ENCODE measurements at places on chromosomes 16 and 17.
A peak's percentile ranks its signal among the peaks of the same experiment; 100 is the strongest.

GRCh38 chr16:81403601-81404391 lies 40.8 kb upstream of the CMIP start:
- DNase-seq: no peak

GRCh38 chr16:68272507-68273209 lies 8.3 kb downstream of the SLC7A6 start:
- no peak for DNase-seq

DNA sequence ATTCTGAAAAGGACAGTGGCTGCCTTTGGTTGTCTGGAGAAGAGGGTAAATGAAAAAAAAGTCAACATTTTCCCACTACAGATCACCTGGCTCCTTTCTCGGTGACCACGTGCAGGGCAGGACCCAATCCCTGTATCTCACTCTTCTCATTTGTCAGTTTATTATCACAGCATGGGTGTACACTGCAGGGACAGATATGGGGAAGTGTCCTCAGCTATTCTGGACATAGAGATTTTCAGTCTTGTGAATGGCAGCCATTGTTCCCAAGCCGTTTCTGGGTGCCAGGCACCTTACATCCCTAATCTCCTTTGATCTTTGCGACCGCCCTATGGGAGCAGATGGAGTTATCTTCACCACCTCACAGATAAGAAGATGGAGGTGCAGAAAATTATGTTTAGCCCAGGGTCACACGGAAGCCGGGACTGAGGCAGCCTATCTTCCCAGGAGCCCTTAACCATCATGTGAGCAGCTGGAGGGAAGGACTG lies 7.2 kb downstream of the ADORA2B start:
- DNase-seq: no peak

DNA sequence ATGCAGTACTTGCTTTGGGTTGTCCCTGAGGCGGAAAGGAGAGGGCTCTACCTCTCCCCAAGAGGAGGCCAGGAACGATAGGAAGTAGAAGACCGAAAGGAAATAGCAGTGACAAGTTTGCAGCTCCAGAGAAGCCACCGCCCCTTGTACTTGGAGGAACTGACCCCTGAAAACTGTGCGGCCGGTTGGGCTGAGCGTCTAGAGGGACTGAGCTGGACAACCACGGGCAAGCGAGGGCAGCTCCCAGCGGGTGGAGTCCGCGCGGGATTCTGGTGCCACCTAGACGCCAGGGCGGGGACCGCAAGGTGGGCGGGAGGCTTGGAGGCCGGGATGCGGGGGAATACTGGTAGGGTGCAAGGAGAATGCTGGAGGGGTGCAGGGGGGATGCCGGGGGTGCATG lies 1.3 kb upstream of the SLC6A4 start:
- DNase-seq: no peak

GRCh38 chr17:73591296-73592078 lies 52.8 kb downstream of the SDK2 start:
- peak; percentile 79 for DNase-seq

GRCh38 chr16:24009955-24010354 lies 174.2 kb downstream of the PRKCB start:
- no peak for DNase-seq

DNA sequence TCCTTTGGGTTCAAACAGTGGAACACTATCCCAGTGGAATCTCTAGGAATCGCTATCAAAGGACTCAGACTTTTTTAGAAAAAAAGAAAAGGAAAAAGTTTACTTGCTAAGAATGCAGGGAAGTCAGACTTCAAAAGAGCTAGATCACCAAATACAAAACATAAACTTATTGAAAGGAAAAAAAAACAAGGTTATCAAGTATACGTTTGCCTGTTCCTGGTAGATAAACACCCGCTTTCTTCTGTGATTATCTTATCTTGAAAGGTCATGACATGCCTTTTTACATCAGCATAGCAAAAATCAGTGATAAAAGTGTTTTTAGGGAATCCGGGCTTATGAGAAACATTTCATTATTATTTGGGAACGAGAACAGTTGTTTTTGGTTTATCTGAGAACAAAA lies 129.3 kb upstream of the TMEM97 start:
- no peak for DNase-seq

DNA sequence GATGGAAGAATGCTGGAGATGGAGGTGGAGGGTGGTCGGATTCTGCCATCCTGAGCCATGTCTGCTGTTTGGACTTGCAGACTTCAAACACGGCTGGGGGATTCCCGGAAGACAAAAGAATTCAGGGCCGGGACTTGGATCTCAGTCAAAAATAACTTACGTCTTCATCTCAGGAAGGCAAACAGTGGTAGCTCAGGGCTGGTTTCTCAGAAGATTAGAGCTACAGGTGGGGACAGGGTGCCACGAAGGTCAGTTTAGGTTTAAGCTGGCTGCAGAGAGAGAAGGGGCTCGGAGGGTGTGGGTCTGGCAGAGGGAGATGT lies 4.3 kb upstream of the RHBDL3 start:
- no peak for DNase-seq

DNA sequence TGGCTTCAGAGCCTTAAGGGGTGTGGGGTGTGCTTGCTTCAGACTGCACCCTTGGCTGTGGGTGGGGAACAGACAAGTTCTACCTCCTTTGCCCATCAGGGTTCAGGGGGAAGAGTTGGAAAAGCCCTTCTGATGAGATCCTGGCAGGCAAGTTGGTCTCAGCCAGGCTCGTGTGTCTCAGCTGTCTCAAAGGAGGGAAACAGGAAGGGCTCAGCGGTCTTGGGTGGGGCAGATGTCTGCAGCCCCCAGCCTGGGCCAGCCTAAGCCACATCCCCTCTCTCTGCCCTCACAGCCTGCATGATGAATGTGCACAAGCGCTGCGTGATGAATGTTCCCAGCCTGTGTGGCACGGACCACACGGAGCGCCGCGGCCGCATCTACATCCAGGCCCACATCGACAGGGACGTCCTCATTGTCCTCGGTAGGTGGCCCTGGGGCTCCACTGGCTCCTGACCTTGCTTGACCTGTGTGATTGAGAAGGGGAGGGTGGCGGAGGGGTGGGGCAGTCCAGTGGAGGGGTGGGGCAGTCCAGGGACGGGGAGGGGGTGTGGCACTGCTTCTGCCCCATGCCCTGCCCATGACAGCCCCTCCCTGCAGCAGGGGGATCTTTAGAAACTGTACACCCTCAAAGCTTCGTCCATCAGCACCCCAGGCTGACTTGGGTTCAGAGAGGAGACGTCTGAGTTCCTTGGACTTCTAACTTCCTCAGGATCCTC lies 199.5 kb downstream of the PRKCB start:
- DNase-seq: no peak

DNA sequence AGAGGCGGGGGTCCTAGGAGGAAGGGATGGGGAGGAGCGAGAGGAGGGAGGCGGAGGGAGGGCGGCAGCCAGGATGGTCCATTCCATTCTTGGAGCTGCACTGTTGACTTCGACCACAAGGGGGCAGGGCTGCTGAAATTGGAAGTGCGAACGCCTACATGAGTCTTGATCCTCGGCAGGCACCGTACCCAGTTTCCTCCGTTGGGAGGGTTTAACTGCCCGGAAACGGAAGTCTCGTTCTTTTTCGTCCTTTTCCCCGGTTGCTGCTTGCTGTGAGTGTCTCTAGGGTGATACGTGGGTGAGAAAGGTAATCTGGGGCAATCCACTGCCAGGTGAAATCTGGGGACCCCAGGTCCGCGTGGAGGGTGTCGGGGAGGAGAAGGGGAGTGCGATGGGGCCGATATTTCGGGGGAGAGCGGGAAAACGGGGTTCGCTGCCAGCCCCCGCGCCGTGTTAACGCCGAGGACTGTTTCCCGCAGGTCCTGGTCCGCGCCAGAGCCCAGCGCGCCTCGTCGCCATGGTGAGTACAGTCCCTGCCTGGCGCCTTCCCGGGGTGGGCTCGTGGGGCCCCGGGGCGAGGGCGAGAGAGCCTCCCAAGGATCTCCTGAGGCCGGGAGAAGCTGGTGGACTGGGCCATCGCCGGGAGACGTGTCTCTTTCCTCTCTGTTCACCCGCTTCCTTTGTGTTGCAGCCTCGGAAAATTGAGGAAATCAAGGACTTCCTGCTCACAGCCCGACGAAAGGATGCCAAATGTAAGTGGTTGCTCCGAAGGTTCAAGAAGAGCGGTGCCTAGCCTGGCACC lies at the start of gene RPL38:
Gene RPL38, plus strand, starts transcription at position 240 of the 802 bp plus-strand sequence. Its CDS starts 278 bp downstream, at position 518.
- peak; percentile 90 for DNase-seq

DNA sequence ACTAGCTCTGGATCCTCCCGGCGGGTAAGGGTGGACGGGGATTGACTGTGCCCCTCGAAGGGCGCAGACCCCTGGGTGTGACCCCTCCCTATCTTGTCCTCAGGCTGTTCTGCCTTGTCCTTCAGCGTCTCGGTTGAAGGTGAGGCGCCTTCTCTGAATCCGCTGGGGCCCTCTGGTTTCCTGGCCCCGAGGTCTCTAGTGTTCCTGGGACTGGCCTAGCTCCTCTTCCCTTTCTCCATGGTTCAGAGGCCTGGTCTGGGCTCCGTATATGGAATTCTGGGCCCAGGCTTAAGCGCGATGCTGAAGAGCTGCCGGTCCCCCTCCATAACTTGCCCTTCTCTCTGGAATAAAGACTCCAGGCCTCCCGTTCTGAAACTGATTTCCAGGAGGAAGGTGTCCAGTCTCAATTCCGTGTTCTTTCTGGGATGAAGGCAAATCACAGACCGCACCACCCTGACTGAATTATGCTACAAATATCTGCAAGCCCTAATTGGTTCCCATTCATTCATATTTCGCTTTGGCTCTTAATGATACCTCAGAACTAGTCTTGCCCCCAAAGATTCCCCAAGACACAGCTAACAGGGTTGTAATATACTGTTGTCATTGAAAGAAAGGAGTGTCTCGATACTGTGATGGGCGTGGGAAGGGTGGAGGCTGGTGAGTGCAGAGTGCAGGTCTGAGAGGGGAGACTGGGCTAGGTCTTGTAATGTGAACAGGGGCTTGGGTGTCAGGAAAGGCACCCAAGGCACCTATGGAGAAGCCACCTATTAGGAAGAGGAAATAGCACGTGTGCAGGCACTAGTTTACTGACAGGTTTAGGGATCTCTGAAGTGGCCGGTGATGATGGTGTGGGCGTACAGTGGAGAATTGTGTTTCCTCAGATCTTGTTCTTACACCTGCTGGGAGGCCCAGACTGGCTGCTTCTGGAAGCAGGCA lies 851 bp downstream of the EDC4 start:
- no peak for DNase-seq

- no peak for DNase-seq
These were observed 129.9 kb downstream of the RAP1GAP2 start for GRCh38 chr17:2926019-2926650.

DNA sequence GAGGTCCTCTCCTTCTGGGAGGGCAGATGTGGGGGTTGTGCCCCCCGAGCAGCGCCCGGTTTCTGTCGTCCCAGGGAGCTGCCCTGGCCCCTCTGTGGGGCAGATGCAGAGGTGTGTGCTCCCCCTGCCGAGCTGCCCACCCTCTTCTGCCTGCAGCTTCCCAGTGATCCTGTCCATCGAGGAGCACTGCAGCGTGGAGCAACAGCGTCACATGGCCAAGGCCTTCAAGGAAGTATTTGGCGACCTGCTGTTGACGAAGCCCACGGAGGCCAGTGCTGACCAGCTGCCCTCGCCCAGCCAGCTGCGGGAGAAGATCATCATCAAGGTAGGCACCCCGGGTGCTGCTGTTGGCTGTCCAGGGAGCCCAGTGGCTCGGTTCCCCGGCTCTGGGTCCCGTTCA lies 110.8 kb downstream of the SDR42E1 start:
- DNase-seq: no peak

DNA sequence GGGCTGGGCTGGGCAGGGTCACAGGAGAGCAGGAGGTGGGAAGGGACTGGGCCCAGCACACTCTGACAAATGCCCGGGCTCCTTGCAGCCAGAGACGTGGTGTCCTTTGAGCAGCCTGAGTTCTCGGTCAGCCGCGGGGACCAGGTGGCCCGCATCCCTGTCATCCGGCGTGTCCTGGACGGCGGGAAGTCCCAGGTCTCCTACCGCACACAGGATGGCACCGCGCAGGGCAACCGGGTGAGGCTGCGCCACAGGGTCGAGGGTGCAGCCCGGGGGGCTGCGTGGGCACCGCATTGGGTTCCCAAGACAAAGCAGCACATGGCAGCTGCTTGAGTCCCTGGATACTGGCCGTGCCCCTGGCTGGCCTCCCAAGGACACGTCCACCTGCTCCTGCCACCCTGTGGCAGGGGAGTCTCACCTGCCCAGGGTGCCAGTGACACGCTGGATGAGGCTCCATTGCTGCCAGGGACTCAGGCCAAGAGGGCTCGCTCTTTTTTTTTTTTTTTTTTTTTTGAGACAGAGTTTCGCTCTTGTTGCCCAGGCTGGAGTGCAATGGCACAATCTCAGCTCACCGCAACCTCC lies 21.3 kb downstream of the GALK1 start:
- DNase-seq: no peak

DNA sequence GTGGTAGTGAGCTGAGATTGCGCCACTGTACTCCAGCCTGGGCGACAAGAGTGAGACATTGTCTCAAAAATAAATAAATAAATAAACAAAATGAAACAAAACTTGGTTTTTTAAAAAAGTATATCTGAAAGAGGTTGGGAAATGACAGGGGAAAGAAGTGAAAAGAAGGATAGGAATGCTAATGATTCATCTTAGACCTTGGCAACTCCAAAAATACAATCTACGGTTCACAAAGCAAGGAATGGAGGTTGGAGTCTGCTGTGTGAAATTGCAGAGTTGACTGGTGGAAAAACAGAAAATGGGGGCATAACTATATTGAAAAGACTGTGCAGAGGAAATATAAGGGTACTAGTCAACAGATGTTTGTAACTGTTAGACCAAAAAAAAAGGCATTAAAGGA lies 40.0 kb upstream of the CD300E start:
- DNase-seq: no peak

Measured in NCI-H187 treated with DMSO at 0.1 percent for 48 hours (cell line).